ENCODE measurements at places on chromosomes 2 and 18.

GRCh38 chr18:70600225-70600925 is 311.5 kb downstream of the SOCS6 start:
- no peak for DNase-seq

- DNase-seq = no peak
Measured at GRCh38 chr2:64327129-64327509, 126.8 kb upstream of the LGALSL start.

GRCh38 chr2:95272299-95272751 is 1.9 kb upstream of the PROM2 start:
- no peak for DNase-seq

- no peak for DNase-seq
Measured at GRCh38 chr18:35811896-35812295, 160.6 kb upstream of the RMP24 start.

DNA sequence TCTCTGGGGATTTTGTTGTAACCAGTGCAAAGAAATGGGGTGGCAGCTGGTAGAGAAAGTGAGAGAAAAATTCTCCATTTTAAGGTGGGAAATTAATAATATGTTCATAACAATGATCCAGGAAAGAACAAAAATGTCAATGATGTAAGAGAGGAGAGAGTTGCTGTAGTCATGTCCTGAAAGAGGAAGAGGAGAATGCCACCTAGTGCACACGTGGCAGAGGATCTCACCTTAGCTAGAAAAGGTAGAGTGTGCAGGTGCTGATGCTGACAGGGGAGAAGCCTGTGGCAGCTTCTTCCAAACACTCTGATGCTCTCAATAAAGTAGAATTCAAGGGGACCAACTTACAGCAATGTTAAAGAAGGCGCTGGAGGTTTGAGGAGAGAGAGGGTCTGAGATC is 282.9 kb upstream of the PKDCC start:
- DNase-seq = no peak

DNA sequence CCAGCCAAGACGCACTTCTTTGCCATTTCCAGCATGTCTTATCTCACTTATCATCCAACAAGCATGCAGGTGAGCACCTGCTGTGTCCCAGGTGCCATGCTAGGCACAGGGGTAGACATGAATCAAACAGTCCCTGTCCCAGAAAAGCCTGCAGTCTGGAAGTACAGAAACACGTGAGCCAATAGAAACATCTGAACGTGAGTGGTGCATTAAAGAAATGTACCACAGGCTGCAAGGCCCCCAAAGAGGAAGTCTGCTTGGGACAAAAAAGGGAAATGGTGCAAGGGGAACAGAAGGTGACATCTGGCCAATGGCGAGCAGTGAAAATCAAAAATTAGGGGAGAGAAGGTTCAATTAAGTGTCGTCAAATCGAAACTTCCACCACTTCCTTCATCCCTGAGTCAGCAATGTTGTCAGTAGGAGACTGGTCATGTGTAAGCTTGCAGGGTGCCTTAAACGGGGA is 17.6 kb upstream of the TMEM247 start:
- peak; percentile 60 for DNase-seq

DNA sequence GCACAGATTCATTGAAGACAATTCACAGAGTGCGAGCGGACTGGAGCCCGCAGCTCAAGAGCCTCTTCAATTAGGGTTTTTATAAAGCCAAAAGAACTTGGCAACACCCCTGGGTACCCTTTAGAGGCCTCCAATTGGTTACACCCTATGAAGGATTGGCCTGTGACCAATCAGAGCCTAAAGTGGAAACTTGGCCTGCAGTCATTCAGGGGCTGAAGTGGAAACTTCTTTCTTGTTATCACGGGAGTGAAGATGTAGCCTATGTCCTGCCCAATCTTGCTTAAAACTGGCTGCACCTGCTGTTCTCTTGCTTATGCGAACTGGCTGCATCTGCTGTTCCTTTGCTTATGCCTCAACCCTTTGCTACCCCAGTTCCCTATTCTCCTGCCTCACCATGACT is 1.8 kb upstream of the HJURP start:
- no peak for DNase-seq

- DNase-seq = no peak
Measured at GRCh38 chr2:213315168-213315876, 31.1 kb downstream of the SPAG16 start.

DNA sequence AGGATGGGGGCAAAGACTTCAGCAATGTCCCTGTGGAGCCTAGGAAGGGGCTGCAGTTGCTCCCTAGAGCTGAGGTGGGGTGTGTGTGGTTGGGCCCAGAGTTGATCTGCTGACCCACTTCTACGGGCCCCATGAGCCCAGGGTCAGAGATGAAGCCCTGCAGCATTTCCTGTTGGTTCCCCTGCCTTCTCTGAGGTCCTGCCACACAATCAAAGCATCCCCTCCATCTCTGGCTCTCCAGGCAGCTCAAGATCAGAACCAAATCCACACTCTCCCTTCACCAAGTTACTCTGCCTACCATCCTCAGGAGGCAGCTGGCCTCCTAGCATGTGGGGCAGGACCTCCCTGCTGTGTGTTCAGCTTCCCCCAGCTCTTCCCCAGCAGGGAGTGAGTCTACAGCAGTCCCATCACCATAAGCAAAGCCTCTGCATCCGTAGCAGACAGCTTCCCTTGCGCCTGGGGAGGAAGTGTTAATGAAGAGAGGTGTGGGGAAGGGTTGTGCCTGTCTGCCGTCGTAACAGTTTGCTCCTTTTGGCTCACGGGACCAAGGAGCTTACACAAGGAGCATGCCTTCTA is 26.9 kb downstream of the TMEM247 start:
- DNase-seq = no peak

DNA sequence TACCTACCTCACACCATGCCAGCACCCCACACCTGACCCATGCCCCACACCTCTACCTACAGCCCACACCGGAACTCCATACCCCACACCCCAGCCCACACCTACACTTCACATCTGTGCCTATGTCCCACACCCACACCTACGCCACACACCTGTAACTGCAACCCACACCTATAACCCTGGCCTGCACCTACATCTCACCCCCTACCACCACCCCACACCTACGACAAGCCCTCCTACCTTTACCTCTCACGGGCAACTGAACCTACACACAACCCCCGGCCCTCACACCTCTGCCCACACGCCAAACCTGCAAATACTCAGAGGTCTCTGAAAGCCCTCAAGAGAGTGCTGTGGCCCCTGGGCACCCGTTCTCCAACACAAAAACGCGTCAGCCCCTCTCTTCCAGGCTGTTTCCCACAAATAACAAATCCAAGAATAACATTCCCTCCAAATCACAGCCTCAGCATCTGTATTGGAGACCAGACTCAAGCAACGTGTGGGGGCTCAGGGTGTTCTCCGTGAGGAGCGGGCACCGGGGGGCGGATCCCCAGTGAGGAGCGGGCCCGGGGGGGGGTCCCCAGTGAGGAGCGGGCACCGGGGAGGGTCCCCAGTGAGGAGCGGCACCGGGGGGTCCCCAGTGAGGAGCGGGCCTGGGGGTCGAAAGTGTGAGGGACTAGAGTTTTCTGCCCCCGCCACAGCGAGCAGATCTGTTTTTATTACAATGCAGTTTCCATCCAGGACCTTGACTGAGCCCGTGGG is 33.4 kb downstream of the SLC66A2 start:
- DNase-seq = no peak

- DNase-seq = no peak
Measured at GRCh38 chr18:21167641-21168377, 56.2 kb upstream of the ROCK1 start.

DNA sequence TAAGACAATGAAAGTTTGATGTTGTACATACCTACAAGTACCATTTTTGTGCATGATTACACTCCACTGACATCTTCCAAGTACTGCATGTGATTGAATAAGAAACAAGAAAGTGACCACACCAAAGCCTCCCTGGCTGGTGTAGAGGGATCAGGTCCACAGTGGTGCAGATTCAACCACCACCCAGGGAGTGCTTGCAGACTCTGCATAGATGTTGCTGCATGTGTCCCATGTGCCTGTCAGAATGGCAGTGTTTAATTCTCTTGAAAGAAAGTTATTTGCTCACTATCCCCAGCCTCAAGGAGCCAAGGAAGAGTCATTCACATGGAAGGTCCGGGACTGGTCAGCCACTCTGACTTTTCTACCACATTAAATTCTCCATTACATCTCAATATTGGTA is 114.5 kb downstream of the MMADHC start:
- DNase-seq = no peak

- DNase-seq = no peak
Measured at GRCh38 chr18:56652802-56653201, 1.6 kb downstream of the WDR7 start.
